Right ventricle myocardium inferior (tissue), 1 donor: ENCODE measurements at places on chromosomes 5 and 9. TPM values are rescaled to one million over a fixed set of nuclear protein-coding genes. Genes with fewer than 3 reads are reported as not detected.

GRCh38 chr5:78514427-78515330 lies 133.9 kb downstream of the LHFPL2 start:
- no peak for DNase-seq

The ARID3C gene
- not detected for total RNA-seq

The FPGS gene
- 30.2 TPM for total RNA-seq

GRCh38 chr9:38443597-38443996 lies 19.3 kb upstream of the IGFBPL1 start:
- DNase-seq: no peak

DNA sequence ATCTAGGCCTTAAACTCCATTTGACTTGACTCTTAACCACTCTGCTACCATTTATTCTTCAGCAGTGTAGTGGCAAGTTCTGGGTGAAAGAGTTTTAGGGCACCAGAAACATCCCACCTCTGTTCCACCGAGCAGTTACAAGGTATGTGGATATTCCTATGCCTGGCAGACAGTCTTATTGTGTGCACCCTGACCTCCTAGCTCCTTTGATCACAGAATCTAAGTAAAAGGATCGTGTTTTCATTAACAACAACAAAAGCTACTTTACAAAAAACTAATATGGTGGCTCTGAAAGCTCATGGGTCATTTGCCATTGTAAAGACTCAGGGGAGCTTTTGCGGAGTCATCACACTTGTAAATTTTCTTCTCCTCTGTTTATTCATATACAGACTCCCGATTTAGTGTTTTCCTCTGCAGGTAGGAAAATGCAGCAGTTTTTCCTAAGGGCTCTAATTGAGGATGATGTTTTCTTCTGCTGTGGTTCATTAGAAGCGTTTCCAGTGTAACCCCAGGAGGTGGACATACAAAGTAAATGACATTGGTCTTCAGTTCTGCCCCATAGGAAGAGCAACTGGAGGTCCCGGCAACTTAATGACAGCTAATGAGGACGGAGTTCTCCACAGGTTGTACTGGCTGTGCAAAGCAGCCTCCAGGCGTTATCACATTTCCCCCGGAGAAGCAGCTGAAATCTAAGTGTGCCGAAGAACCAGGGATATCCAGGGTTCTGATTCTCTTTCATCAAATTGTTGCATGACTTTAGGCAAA lies 78.2 kb downstream of the ATP10B start:
- no peak for DNase-seq

DNA sequence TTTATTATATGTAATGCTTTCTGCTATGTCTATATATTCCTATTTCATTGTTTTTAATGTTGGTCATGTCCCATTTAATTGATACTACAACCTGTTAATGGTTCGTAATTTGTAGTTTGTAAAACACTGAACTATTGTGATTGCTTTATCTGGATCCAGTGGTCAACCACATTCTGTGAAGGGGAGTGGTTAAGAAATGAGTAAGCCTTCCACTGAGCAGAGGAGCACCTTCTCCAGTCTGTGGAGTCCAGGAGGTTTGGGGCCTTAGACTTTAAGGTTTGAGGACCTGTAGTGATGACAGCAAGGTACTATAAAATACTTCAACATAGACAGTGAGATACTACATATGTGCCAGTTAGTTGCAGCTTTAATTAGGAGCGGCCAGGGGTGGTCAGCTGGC lies 67.7 kb upstream of the RAD23B start:
- DNase-seq: no peak

The SAXO1 gene
- total RNA-seq: not detected

The MAP1B gene
- total RNA-seq: 59.9 TPM

The MATR3 gene
- total RNA-seq: 120 TPM

The TLE1 gene
- total RNA-seq: 9.8 TPM
